GM04504 (cell line): ENCODE measurements at places on chromosomes 3 and 15.

GRCh38 chr15:62998262-62998890 lies 44.2 kb upstream of the TPM1 start:
- no peak for DNase-seq

DNA sequence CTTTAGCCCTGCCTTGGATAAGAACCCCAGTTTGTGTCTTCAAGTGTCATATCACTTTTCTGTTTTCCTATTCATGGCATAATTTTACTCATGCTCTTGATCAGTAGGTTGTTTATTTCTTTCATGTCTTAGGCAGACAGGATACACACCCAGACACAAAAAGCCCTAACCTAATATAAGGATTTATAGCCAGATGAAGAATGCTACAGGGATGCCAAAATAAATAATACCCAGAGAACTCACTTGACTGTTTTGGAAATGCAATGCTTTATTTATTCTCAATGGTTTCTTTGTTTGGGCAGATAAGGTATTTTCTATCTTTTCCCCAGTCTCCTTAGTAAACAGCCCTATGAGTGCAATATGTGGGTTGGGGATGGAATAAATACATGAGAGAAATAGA lies 424.0 kb upstream of the PDZRN3 start:
- no peak for DNase-seq

GRCh38 chr3:114666623-114667022 lies 372.8 kb downstream of the TIGIT start:
- no peak for DNase-seq

DNA sequence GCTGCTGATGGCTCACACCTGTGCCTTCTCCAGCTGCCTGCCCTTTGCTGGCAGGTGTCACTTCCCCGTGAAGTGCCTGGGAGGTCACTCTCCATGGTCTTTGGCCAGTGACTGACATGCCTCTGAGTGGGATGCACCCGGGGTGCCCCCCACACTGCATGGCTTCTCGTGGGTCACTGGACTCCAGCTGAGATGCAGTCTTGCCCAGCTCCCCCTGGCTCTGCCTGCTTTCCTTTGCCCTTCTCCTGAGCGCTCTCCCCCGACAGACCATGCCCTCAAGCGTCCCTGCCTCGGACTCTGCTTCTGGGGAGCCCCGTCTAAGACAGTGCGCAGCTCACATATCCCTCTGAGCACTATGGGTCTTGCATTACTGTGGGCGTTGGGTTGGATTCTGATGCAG lies 14.4 kb downstream of the FBLN2 start:
- DNase-seq = no peak

DNA sequence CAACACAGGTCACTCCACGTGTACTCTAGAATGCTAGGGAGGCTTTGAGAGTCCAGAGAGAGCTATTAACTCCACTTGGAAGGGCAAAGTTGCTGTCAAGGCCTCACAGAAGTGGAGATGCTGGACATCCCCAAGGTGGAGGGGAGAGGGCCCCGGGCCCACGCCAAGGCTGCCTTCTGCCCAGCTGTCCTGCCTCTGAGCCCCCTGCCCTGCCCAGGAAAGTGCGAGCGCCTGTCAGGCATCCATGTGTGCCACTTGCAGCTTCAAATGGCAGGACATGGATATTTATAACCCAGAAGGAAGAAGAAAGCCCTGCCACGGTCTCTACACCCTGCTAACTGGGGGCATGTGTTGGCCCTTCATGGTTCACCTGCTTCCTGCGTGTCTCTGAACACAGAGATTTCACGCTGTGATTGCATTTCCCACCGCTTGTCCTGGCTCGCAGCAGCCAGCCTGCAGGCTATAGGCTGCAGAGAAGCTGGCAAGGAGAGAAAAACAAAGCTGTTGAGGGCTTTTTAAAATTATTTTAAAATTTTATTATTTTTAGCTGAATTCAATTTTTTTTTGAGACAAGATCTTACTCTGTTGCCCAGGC lies 17.0 kb downstream of the ANKDD1A start:
- no peak for DNase-seq

DNA sequence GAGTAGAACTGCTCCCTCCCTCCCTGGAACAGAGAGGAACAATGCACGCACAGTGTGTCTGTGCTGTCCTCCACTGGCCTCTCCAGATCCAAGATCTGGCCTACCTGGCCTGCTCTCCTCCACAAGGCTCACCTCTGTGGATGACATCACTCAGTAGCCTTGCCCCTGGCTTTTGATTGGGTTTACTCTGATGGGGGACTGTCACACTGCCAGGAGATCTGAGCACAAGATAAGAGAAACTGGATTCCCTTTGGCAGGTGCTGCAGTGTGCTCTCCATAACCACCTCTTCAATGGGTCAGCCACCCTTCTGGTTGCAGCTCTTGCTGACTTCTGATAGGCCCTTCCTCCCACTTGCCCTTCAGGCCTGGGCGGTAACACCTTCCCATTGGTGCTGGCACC lies 22.6 kb upstream of the ANO10 start:
- DNase-seq = no peak

GRCh38 chr3:141542989-141543388 lies 56.2 kb downstream of the RASA2 start:
- no peak for DNase-seq

DNA sequence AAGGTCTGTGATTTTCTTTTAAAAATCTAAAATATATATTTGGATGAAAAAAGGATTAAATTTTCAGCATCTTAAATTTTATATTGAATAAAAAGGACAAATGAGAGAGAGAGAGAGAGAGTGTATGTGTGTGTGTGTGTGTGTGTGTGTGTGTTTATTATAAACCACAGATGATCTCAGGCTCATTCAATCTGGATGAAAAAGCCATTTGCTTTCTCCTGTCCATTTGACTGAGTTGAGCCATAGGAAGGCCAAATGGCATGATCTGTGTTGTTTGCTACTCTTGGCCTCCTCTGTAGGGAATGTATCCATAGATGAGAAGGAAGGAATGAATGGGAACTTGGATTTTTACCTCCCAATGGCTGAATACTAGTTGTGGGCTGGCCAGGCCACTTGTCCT lies 92.5 kb upstream of the MEX3B start:
- no peak for DNase-seq

GRCh38 chr3:190526787-190527762 lies 13.2 kb downstream of the IL1RAP start:
- DNase-seq = peak; percentile 59

DNA sequence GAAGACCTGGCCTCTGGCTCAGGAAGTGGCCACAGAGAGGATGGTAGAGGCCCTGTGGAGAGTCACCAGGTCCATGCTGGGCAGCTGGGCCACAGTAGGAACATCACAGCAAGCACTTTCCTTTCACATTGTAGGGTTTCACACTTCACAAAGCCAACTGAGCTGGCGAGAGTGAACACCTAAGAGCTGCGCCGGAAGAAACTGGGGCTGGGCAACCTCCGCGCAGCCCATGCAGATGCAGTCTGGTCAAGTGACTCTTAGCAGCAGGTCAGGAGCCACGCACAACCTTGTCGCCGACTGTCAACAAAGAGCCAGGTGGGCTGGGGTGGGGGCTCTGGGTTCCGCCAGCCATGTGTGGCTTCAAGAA lies 15.3 kb upstream of the SHISA5 start:
- DNase-seq = no peak

- no peak for DNase-seq
Measured at GRCh38 chr15:87712211-87712610, 544.3 kb downstream of the NTRK3 start.

DNA sequence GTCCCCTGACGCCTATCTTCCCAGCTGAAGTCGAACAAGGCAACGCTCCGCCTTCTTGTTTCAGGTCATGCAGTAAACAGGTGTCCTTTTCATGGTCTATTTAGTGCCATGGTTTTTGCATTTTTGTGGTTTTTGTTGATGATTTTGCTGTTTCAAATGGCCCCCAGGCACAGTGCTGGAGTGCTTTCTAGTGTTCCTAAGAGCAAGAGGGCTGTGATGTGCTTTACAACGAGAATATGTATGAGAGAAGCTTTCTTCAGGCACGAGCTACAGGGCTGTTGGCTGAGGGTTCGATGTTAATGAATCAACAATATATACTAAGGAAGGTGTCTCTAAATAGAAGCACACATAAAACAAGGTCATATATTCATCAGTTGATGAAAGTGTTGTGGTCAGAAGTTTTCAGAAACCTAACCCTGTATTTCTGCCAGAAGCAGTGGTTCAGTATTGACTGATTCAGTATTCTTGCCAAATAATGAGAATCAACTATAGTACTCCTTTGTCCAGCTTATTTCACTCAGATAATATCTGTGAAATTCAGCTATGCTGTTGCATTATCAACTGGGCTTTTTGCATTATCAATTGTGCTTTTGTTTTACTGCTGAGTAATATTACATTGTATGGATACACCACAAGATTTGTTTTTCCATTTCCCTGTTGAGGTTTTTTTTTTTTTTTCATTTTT lies 18.5 kb downstream of the LIMD1 start:
- no peak for DNase-seq

DNA sequence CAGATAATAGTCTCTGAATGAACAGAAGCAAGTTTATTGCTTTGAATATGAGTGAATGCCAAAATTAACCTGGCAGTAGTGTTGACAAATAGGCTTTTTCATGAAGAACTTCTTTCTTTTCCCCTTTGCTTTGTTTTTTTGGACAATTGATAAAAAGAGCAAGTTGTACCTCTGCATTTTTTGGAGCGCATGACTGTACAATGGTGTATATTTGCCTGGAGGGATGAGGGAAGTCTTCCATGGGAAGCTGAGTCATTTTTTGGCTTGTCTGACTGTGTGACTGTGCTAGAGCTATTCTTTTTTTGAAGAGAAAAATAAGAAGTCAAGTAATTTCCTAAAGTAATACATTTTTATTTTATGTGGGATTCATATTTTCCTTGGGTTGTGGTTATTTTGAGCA lies 186.9 kb downstream of the KLHL25 start:
- peak; percentile 75 for DNase-seq

DNA sequence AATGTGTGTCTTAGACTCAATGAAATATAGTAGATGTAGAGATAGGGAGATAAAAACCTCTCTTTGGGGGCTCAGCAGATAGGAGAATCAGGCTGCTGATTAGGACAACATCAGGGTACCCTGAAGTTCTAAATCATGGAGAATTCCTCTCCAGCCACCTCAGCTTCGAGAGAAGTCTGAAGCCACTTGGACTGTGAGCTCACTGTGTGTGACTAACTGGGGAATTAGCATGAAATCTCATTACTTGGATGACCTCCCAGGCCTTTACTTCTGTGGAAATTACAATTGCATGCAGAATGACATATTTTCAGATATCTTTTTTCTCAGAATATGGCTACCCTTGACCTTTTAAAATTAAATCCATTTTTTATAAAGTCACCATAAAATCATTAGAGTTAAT lies 128.0 kb upstream of the MRPL3 start:
- DNase-seq = peak; percentile 20

DNA sequence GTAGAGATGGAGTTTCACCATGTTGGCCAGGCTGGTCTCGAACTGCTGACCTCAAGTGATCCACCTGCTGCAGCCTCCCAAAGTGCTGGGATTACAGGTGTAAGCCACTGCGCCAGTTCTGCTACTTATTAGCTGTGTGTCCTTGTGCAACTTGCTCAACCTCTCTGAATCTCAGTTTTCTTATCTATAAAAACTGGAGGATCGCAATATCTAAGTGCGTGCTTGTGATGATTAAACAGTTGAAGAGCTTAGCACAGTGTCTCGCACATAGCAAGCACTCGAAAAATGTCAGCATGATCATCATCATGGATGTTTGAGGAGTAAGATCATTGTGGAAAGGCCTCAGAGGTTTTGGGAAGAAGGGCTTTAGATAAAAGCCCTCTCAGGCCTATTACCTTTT lies 10.8 kb downstream of the CLCN2 start:
- DNase-seq = no peak

DNA sequence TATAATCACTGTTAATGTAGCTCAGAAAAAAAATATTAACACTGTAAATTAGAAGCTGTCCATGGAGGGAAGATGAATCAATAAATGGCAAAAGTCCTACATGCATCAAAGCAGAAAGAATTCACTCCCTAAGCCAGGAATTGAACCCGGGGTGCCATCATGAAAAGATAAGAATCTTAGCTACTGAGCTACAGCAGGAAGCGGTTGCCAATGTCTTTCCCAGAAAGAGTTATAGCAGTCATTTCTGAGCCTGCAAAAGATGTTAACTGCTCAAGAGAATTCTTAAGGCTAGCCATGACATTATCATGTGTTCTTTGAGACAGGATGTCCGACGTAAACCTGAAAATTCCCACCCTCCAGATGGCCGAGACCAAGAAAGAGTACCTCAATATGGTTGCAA lies 47.4 kb upstream of the MKRN3 start:
- DNase-seq = no peak

GRCh38 chr15:75827691-75828090 lies 15.6 kb upstream of the UBE2Q2 start:
- DNase-seq = no peak

GRCh38 chr3:171044384-171044783 lies 17.9 kb upstream of the SLC2A2 start:
- no peak for DNase-seq

DNA sequence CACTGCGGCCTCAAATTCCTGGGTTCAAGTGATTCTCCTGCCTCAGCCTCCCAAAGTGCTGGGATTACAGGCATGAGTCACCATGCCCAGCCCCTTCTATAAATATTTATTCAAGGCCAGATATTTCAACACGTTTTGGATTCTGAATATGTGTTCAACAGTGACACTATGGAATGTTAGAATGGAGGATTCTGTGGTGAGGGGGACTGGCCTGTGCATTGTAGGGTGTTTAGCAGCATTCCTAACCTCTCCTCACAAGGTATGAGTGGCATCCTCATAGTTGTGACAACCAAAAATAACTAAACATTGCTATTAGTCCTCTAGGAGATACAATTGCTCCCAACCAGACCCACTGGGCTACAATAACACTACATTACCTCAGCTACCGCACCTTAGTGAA lies 104.0 kb upstream of the ATP10A start:
- DNase-seq = no peak
